KBM-7 (cell line): ENCODE measurements at places on chromosomes 2 and 18.
A peak's percentile ranks its signal among the peaks of the same experiment; 100 is the strongest.

DNA sequence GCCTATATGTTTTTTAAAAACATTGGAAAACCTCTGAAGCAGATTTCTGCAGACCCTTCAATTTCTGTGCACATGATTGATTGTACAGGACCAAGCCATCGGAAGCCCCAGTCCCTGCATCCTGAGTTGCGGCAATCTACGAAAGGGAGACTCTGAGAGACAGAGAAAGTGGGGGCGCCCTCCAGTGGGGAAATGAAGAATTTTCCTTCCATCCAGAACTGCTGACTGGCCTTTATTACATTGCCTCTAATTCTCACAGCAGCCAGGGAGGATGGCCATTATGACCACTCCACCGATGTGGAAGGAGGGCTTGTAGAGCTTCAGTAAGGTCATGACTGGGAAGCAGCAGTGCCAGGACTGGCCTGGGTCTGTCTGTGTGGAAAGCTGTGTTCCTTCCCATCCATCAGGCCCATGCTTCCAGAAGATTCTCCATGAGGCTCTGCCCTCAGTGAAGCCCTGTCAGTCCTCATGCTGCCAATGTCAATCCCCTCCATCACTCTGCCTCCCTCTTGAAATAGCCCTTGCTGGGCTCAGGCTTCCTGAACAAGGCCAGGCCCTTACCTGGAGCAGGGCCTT, 20.0 kb upstream of the RESP18 start:
- DNase-seq = peak; percentile 80

GRCh38 chr2:232228971-232229894, 149.3 kb upstream of the ALPP start:
- DNase-seq = no peak

DNA sequence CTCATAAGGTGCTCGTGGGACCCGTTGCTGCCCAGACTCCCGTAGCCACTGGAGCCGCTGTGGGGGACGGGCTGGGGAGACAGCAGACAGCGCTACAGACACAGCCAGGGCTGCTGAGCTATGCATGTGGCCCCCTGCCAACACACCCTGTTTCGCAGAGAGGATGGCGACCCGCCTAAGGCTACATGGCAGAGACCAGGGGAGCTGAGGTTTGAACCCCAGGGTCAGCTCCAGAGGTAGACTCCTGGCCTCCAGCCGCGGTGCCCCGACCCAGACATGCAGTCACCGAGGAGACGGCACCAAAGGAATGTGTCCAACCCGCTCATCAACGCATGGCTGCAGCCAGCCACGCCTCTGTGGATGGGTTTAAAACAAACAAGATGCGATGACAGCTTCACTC, 21.0 kb upstream of the HES6 start:
- DNase-seq = no peak

DNA sequence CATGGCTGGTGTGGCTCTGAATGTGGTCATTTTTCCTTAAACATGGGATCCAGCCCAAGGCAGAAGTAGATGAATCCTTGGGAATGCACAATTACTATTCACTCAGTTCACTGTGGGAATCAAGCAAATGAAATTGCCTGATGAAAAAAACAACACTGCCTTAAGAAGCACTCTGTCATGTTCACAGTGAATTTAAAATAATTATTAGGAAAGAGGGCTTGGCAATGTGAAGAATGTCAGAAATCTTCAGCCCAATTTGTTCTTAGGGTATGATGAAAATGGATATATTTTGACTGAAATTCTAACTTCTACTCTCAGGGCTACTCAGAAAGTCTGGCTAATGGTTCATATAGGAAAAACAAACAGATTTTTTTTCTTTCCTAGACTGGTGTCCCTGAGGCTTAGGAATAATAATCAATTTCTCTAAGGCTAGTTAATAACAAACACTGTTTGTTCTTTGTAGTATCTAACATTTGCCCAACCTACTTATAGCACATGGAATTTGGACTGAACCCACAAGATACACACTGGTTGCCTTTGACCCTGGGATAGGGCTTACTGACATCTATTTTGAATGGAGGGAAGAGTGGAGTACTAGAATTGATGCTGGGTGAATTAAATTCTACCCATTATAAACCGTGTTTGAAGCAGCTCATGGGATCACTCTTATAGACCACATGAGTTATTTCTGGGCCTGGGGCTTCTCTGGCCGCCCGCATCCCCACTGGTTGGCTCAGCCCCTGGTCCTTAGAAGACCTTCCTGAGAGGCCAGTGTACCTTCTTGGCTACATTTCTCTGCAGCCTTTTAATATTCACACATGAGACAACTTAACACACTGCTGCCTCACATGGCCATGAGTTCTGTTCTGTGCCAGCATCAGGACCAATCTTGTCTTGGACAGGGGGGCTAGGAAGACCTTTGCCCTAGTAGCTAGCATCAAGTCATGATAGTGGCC, 8.3 kb upstream of the MRPL33 start:
- no peak for DNase-seq

GRCh38 chr18:1050012-1050657, 145.5 kb downstream of the ADCYAP1 start:
- no peak for DNase-seq

DNA sequence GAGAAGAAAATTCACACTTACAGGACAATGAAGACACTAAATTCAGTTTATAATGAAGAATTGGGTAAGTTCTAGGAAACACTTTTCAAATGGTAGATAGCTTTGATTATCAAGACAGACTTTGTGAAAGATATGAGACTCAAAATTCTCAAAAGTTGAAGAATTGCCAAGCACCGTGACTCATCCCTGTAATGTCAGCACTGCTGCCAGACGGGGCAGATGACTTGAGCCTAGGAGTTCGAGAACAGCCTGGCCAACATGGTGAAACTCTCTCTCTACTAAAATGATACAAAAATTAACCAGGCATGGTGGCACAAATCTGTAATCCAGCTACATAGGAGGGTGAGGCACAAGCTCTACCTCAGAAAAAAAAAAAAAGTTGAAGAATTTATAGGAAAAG, 1820.1 kb upstream of the LRRTM1 start:
- no peak for DNase-seq

DNA sequence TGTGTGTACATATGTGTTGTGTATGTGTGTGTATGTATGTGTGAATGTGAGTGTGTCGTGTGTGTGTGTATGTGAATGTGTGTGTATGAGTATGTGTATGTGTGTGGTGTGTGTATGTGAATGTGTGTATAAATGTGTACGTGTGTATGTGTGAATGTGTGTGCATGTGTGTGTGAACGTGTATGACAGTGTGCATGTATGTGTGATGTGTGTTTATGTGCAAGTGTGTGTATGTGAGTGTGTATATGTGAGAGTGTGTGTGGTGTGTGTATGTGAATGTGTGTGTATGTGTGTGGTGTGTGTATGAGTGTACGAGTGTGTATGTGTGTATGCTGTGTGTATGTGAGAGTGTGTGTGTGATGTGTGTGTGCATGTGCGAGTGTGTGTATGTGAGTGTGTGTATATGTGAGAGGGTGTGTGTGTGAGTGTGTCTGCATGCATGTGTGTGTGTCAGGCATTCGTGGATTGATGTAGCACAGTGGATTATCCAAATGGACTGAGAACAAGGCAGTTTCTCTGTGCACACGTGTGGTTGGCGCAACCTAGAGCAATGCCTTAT, 127.2 kb downstream of the SH3BP4 start:
- no peak for DNase-seq

- DNase-seq = no peak
Observed at GRCh38 chr18:10878703-10879102, 270.7 kb downstream of the PIEZO2 start.

DNA sequence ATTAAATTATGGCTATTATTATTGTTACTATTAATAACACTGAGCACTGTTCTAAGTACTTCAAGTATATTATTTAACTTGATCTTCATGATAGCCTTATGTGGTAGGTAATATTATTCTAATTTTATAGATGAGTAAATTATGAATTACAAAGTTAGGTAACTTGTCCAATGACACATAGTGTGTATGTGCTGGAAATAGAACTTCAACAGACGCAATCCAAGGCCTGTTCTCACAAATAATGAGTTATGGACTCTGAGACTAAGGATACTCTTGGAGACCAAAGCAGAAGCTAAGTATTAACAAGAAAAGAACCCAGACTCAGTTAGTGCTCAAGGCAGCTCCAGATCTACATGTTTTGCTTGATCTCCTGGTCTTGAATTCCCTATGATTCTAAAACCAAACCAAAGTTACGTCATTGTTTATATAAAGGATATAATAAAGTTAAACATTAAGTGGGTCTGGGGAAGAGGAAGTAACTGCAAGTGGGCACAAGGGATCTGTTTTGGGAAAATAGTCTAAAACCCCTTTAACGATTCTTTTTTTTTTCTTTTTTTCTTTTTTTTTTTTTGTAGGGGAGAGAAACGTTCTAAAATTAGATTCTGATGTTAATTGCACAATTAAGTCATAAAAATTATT, 211.3 kb downstream of the ERBB4 start:
- DNase-seq = no peak

- no peak for DNase-seq
Observed at GRCh38 chr2:85445316-85446295, 27.1 kb downstream of the SH2D6 start.

- no peak for DNase-seq
Observed at GRCh38 chr2:37906131-37906530, 19.0 kb upstream of the RMDN2 start.

DNA sequence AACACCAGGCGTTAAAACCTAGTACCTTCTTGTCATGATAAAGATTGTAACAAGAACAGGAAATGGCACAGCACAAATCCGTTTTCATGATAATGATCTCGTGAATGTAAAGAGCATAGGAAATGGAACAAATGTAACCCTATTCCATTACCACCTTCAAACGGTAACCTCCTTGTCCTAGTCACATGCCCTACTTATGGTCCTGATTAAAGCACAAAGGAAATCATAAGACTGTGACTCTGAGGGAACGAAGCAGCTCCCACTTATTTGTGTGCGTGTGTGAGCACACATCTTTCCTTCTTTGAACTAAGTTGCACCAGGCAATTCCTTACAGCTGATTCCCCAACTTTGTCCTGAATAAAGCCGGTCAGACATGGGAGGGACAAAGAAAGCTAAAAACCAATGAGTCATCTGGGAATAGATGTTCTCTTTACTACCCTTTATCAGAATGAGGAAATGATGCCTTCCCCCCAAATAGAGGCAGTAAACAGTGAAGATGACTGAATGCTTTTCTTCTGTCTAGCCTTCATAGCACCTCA, 192.6 kb downstream of the IKZF2 start:
- DNase-seq = peak; percentile 87

GRCh38 chr2:240204431-240205276, 64.2 kb upstream of the OTOS start:
- DNase-seq = no peak

- DNase-seq = no peak
Observed at GRCh38 chr2:18896125-18896764, 306.9 kb upstream of the NT5C1B start.

DNA sequence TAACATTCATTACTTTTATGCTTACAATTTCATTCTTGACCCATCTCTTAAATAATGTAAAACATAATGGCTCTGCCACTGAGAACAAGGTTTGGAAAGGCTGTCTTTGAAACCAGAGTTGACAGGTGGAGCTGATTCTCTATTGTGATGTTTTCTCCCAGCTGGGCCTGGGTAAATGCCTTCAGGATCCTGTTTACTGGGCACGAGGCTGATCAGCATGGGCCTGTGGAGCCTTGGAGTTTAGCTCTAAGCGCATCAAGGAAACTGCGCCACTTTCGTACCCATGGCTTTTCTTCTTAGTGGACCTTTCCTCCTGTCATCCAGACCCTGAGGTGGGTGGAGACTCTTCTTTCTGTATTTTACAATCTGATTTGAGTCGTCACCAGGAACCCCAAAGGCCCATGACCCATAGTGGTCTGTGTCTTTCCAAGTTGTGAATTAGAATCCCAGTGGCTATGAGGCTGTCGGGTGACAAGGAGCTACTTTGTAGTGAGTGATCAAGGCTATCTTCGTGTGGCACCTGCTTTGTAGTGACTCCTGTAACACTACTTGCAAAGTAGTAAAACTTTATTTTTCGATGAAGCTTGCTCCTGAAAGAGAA, 123.1 kb downstream of the LPIN1 start:
- no peak for DNase-seq

- DNase-seq = no peak
Observed at GRCh38 chr2:239554766-239555570, 154.1 kb upstream of the HDAC4 start.

GRCh38 chr2:147657086-147658000, 187.5 kb upstream of the ACVR2A start:
- no peak for DNase-seq

DNA sequence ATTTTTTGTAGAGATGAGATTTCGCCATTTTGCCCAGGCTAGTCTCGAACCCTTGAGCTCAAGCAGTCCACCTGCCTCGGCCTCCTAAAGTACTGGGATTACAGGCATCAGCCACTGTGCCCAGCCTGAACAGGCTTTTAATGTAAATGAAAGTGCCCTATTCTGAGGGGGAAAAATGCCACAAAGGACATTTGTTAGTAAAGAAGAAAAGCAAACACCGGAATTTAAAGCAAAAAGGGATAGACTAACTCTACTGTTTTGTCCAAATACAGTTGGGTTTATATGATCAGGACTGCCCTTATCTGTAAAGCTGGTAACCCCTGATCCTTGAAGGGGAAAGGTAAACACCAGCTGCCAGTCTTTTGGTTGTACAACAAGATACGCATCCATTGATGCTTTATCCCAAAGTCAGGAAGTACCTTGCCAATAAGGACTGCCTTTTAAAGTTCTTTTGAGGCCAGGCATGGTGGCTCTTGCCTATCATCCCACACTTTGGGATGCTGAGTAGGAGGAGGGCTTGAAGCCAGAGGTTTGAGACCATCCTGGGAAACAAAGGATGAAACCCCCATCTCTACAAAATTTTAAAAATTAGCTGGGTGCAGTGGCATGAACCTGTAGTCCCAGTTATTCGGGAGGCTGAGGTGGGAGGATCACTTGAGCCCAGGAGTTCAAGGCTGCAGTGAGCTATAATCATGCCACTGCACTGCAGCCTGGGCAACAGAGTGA, 13.1 kb downstream of the CLEC4F start:
- no peak for DNase-seq

DNA sequence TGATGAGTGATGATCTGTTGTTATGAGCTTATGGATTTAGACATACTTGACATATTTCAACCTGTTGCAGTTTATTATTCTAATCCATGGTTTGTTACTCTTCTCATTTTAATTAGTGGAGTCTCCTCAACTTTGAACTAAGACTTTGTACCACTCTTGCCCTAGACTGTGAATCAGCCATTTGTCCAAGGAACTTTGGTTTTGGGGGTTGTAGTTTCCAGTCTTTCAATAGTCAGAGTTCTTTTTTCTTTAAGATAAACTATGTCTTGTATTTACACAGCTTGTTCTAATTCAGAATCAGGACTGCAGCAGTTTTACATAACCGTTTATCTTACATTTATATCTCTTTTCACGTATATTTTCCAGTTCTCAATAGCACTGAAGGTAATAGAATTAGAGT, 133.6 kb downstream of the GULP1 start:
- no peak for DNase-seq
